ENCODE measurements at places on chromosomes 13 and 19.

- DNase-seq, result no peak
Observed at GRCh38 chr13:74623761-74624160, 489.6 kb upstream of the KLF12 start.

DNA sequence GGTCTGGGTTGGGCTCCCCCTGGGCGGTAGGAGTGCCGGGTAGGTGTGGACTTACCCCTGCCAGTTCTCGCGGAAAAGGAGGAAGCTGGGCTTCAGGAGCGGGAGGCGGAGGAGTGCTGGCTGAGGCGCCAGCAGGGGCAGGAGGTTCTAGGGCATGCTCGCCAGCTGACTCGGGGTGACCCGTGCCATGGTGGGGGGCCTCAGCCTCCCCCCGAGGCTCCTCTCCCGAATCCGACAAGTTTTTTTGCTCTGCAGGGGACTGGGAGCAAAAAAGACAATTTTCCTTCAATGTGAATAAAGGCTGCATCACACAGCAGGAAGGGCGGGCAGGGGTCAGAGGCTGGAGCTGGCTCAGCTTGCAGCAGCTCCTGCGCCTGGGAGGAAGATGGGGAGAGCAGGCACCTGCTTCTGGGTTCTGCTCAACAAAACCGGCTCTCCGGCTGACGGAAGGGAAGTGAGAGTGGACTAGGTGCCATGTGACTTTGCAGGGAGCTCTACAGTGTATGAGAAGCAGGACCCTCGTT is 26.5 kb downstream of the RANBP3 start:
- DNase-seq, result no peak

- no peak for DNase-seq
Observed at GRCh38 chr13:77185721-77186120, 141.2 kb downstream of the MYCBP2 start.

DNA sequence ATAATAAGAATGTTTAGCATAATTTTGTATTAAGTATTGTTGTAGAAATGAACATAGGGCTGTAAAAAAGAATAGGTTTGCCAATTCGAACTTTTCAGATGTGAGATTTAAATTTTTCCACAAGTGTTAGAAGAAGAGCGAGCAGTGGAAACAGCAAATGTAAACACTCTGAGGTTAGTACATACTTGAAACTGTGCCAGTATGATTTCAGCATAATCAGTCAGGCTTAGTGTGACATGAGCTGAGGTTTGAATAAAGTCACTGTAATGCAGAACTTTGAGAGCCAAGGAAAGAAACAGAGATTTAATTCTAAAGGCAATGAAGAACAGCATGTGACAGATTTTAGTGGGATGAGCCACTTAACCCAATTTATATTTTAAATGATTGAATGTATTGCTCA is 2166.4 kb downstream of the PCDH9 start:
- DNase-seq, result no peak

DNA sequence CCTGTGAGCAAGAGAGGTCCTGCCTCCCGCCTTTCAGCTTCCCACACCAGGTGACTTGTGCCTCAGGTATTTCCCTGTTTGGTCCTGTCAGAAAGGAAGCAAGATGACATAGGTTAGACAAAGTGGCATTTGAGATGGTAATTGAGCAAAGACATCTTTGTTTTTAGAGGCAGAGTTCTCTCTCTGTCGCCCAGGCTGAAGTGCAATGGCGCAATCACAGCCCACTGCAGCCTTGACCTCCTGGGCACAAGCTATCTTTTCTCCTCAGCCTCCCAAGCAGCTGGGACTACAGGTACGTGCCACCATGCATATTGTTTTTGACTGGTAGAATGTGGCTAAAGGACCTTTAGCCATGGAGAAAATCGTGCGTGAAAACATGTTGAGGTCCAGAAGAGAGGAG is 339.1 kb downstream of the FGF9 start:
- DNase-seq, result no peak

Data from stimulated activated CD8-positive, alpha-beta memory T cell treated with anti-CD3 and anti-CD28 coated beads, Interleukin-7, amount 100 ng/mL, for 48 hours (primary cell).